ENCODE measurements at places on chromosomes 5 and 9. TPM values are rescaled to one million over a fixed set of nuclear protein-coding genes. Genes with fewer than 3 reads are reported as not detected.

DNA sequence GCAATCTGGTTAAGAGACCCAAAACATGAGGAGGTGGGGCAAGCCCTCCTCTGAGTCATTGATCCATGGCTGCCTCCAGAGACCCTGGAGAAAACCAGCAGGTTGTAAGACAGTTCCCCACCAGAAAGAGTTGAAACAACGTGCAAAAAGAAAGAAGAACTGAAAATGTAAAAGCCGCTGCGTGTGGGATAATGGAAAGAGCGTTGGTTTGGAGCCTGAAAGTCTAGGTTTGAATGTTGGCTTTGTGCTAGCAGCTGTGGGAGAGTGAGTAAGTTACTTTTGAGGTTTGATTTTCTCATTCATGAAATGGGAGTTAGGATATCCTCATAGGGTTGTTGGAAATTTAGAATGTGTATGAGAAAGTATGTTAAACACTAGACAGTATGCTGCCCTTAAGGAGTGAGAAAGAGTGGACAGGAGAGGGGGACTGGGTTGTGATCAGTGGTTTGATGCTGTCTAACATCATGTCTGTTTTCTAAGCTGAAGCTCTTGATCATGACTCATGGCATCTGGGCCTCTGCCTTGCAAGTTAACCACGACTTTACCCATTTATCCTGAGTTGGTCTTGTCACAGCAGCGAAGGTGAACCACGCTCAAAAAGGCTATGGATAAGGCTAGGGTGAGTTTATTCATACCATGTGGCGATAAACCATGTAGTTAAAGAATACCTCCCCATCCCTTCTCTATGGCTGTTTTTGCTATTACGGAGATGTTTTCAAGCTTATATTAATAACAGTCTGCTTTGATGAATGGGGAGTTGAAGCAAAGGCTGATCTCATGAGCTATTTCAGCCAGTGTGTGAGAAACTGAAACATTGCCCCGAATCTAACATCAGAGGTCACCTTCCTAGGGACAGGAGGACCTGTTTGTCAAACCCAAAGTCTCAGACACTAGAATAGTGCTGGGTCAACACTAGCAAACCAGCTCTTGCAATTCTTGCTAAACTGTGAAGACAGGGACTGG, 41.3 kb downstream of the ZNF366 start:
- DNase-seq: no peak

The JAKMIP2 gene
- 3.2 TPM for total RNA-seq

GRCh38 chr5:68257210-68257609, 41.7 kb downstream of the PIK3R1 start:
- DNase-seq: no peak

- DNase-seq: peak; percentile 53
These were observed 70.9 kb downstream of the SPRY4 start for GRCh38 chr5:142253938-142254337.

Measured in fibroblast of villous mesenchyme (primary cell).